Coronary artery (tissue), 2 donors: ENCODE measurements at places on chromosomes 1 and 21.

GRCh38 chr1:221886743-221887414 lies 145.0 kb upstream of the DUSP10 start:
- DNase-seq: no peak

DNA sequence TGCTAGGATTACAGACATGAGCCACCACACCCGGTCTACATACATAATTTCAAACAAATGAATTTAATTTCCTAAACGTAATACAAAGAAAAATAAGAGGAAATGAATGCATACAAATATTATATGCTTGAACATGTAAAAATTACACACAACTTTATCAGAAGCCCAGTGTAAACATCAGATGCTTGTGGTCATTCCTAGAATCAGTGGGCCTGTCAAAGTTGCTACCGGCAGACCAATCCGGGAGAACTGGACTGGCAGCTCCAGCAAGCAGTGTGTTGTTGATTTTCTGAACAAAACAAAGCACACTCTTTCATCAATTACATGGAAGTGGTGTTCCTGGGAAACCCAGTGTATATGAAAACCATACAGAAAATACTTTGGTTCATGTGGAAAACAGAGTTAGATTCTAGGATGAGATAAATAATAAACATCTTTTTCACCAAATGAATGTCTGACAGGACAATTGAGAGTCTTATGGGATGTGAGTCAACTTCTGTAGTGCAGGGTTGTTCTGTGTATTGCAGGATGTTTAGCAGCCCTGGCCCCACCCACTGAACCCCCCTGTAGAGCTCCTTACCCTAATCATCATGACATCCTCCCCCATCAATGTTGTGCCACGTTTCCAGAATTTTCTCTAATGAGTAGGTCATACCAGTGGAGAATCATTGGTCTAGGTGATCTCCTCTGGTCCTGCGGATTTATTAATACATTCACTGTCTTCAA lies 33.8 kb downstream of the MFSD2A start:
- no peak for DNase-seq

GRCh38 chr1:67134695-67135094 lies at the start of gene C1orf141:
C1orf141 (minus strand) TSS chr1:67134970; CDS start chr1:67127240, 7,730 bp downstream.
- DNase-seq: no peak

DNA sequence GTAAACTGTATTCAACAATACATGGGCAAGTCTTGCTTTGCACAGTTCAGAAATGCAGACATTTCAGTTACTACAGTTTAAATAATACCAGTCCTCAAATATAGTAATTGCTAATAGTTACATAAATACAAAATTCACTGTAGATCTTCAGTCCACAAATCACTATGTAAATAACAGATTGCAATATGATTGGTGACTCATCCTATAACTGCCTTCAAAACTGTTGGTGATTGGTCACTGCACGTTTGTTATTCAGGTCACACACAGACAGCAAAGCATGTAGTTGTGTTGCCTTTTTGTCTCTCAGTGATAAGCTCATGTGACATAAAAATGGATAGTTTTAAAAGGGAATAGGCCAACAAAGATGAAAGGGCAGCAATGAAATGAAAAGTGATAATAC lies 186.5 kb upstream of the CTTNBP2NL start:
- no peak for DNase-seq

DNA sequence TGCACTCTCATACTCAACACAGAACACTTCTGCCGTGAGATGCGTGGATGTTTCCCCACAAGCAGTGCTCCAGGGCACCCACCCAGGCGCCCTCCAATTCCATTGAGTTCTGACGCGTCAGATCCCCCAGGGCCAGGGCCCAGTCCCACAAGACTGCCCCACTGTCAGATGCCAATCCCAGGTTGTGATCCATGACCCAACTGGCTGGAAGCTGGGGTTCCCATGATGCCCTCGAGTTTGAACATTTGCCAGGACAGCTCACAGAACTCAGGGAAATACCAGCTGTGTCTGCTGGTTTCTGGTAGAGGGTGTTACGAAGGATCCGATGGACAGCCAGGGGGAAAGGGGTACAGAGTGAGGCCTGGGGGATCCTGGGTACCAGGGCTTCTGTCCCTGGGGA lies 58.4 kb downstream of the AGPAT3 start:
- no peak for DNase-seq

DNA sequence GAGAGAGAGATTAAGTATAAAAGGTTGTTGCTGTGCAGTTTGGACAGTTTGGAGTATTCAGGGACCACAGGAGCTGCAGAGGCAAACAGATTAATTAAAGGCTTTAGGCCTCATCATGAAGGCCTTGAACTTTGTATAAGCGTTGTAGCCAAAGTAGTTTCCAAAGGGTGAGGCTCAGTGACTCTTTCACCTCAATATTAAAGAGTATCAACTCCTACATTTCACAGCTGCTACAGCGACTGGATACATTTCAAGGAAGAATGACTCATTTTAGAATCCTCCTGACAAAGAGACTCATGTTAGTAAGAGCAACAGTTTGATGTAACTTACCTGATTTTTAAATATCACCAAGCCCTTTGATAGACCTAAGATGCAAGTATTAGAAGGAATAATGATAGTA lies 355.5 kb downstream of the HLX start:
- DNase-seq: no peak

GRCh38 chr1:224498574-224499170 lies 64.1 kb upstream of the WDR26 start:
- no peak for DNase-seq

DNA sequence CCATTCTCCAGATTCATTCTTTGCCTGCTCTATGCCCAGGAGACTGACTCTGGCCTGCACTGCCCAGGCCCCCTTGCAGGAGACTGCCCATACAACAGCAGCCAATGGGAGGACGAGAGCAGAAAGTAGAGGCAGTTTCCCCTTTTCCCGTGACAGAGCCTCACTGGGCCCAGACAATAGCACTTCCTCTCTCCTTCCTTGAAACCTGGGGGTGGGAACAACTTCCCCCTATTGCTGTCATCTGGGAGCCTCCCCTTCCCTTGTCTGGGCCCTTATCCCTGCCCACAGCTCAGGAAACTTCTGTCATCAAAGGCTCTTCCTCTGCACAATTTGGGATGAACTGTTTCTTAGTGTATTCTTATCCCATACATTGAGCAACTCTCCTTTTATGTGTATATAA lies 60.8 kb upstream of the KCNJ15 start:
- DNase-seq: no peak

DNA sequence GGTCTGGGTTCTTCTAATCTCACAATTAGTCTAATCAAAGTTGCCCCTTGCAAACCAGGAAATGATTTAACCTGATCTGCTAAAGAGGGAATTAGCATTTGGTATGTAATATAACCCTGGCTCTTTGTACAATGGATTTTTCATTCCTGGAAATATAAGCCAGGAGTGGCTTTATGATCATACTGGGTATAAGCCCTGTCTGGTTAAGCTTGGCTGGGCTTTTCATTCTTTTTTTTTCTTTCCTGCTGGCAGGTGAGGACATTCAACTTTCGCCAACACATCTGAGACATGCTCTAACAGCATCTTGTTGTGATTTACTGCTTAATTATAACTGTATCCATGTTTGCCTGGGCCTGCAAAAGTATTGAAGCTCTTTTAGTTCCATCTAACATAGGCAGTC lies 20.4 kb upstream of the SDE2 start:
- DNase-seq: no peak

DNA sequence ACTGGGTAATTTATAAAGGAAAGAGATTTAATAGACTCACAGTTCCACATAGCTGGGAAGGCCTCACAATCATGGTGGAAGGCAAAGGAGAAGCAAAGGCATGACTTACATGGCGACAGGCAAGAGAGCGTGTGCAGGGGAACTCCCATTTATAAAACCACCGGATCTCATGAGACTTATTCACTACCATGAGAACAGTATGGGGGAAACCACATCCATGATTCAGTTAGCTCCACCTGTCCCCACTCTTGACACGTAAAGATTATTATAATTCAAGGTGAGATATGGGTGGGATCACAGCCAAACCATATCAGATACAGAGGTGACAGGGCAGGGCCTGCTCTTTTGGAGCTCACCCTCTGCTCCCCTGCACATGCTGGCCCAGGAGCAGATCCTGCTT lies 31.4 kb upstream of the TMEM61 start:
- DNase-seq: no peak

GRCh38 chr1:233102341-233102740 lies 151.9 kb downstream of the NTPCR start:
- no peak for DNase-seq

GRCh38 chr1:232593717-232594502 lies 36.0 kb downstream of the SIPA1L2 start:
- no peak for DNase-seq
